Tongue (tissue), 3 donors: ENCODE measurements at places on chromosomes 3 and 15. TPM values are rescaled to one million over a fixed set of nuclear protein-coding genes. Genes with fewer than 3 reads are reported as not detected.

GRCh38 chr3:19046440-19046839, 101.9 kb upstream of the KCNH8 start:
- DNase-seq: no peak

DNA sequence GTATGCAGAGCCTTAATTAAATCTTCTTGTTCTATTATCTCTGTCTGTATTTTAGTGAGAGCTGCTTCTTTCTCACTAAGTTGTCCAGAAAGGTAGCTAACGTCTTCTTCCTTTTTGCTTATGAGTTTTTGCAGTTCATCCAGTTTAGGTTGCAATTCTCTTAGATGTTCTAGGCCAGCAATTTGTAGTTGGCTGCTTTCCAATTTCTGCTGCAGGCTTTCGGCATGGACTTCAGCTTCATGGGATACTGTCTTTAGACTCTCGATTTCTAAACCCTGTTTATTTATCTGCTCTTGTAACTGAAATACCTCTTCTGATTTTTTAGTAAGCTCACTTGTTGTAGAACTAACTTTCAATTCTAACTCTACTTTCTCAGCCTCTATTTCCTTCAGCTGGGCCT, 35.5 kb upstream of the HCLS1 start:
- peak; percentile 14 for DNase-seq

- no peak for DNase-seq
These were observed 41.6 kb upstream of the DUSP7 start for GRCh38 chr3:52097851-52098507.

GRCh38 chr3:112333002-112333380, at the start of gene CD200:
TSS of gene CD200 (plus strand) at chr3:112333156. CDS start at chr3:112333213, 57 bp downstream.
- peak; percentile 84 for DNase-seq

DNA sequence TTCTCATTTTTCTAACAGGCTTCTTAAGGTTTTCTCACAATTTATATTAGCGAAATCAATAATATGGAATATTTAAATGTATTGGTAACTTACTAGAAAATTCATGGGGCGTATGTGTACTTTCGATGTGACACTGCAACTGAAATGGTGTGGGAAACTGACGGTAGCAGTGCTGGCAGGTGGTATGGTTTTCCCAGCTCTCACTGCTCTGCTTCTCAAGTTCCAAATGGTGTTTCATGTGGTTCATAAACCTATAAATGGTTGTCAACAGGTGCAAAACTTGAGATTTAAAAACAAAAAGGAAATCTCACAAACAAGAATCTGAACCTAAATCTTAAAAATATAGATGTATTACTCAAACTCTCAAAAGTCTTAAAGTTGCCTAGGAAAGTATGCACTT, 54.7 kb downstream of the ZNF280D start:
- peak; percentile 10 for DNase-seq

DNA sequence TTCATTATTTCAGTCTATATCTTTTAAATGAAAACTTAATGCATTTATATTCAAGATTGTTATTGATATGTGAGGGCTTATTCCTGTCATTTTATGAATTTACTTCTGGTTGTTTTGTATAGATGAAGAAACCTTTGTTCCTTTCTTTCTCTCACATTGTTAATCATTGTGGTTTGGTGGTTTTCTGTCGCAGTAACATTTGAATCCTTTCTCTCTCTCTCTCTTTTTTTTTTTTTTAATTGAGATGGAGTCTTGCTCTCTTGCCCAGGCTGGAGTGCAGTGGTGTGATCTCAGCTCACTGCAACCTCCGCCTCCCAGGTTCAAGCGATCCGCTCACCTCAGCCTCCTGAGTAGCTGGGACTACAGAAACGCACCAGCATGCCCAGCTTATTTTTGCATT, 22.1 kb downstream of the AGBL1 start:
- no peak for DNase-seq

DNA sequence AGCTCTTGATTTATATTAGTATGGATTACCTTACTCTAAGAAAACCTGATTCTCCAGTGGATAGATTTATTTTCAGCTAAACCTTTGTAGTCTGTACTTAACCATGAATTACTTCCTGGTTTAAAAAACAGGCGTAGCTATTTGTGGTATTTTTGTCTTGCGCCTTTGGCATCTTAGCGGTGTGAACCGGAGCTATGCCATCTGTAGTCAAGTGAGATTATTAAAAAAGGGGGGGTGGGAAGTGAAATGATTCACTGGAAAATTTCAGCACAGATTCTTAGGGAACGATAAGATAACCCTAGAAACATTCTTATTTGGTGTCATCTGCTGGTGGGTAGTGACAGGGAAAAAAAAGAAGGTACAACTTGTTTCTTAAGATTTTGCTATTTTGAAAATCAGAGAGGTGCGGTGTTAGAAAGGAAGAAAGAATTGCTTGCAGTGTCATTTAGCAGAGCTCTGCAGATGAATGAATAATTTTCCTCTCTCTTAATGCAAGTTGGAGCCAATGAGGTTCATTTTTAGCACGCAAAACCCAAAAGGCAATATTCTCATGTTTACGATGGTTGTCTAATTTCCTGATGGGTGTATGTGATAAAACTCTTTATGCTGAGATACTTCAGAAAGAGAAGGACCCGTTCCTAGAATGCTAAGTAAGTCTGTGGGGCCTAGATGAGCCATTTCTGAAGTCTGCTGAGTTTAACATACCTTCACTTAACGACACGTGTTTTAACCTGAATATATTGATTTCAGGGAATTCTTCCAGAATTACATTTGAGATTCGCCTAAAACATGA, 44.0 kb downstream of the PSMD6 start:
- no peak for DNase-seq

- DNase-seq: peak; percentile 93
These were observed 24.8 kb downstream of the GABRA5 start for GRCh38 chr15:26891448-26892181.

GRCh38 chr3:71228156-71228866, 355.2 kb downstream of the FOXP1 start:
- no peak for DNase-seq

GRCh38 chr3:130800829-130801228, 54.2 kb upstream of the PIK3R4 start:
- DNase-seq: no peak

DNA sequence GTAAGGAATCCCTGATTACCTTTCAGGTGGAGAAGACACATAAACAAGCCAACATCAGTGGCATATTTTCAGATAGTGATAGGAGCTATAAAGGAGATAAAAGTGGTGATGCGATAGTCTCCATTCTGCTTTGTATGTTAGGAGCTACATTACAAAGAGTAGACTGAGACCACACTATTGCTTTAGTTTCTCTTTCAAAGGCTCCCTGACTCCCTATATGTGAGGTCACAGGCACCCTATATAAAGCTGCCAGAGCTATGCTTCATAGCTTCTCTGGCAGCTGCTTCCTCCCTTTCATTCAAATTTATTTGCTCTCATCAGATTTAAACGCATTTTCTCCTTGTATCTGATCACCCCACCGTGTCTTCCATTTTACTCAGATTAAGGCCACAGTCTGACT, 466.6 kb downstream of the IL5RA start:
- no peak for DNase-seq

GRCh38 chr15:62739507-62739906, 303.0 kb upstream of the TPM1 start:
- no peak for DNase-seq

- peak; percentile 13 for DNase-seq
These were observed 15.1 kb downstream of the AVEN start for GRCh38 chr15:34023907-34024306.

- DNase-seq: peak; percentile 56
These were observed 148.4 kb downstream of the TIGIT start for GRCh38 chr3:114442246-114442645.

DNA sequence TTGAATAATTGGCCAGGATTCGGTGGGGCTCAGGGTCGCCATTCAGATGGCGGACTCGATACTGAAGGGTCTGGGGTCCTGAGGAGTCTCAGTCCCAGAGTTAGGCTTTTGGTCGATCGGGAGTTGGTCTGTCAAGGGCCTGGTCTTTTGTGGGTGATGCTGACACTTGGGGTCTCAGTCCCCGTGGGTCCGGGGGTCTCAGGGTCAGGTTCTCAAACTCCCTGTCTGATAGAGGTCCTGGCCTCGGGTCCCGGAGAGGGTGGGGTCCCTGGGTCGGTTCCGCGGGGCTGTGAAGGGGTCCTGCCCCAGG, 467 bp downstream of the NCKIPSD start:
- no peak for DNase-seq

GRCh38 chr3:53665608-53666425, 171.4 kb downstream of the CACNA1D start:
- DNase-seq: no peak

DNA sequence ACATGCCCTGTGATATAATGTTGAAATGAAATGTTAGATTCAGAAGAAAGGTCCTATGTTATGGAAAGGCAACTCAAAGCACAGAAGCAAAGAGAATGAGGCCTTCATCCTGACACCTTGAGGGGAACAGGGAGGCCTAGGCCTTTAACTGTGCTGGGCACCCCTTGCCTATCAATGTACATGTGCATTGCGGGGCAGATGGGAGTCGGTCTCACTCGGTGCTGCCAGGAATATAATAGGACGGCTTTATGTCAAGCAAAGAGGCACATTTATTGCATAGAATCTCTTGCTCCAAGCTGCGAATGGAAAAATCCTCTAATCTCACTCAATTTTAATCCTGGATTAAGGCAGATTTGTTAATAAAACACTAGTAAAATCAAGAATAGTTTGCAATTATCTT, 301.0 kb upstream of the SOX14 start:
- no peak for DNase-seq

DNA sequence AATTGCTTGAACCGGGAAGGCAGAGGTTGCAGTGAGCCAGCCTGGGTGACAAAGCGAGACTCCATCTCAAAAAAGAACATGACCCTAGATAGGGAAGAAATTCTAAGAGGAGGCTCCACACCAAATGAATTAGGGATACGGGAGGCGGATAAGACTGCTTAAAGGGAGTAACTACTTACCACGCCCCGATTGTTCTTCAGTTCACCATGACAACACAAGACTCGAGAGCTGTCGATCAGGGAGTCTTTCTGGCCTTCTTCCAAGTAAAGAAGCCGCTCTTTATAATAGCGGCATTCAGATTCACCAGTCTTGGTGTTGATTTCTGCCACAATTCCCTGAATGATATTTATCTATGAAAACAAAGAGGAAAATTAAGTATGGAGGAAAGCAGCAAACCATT, 53.9 kb upstream of the TASOR start:
- DNase-seq: peak; percentile 5

- no peak for DNase-seq
These were observed 954.2 kb downstream of the CADM2 start for GRCh38 chr3:85912980-85913379.

- no peak for DNase-seq
These were observed 134.4 kb upstream of the KCNH8 start for GRCh38 chr3:19013879-19014278.

DNA sequence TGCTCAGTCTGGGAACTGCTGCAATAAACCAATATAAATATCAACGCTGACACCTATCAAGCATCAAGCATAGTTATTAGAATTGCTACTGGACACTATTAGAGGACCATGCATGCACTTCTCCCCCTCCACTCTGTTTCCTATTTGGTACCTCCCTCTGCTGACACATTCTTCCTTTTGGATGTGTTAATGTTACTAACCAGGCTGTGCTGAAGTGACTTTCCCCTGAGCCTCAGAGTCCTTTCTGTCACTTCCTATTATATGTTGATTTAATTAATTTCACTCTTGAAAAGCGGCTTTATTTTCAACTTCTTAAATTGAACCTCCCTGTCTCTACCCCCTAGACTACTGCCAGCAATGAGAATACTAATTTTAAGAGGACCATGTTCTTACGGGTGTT, 379.1 kb downstream of the MCTP2 start:
- DNase-seq: no peak

DNA sequence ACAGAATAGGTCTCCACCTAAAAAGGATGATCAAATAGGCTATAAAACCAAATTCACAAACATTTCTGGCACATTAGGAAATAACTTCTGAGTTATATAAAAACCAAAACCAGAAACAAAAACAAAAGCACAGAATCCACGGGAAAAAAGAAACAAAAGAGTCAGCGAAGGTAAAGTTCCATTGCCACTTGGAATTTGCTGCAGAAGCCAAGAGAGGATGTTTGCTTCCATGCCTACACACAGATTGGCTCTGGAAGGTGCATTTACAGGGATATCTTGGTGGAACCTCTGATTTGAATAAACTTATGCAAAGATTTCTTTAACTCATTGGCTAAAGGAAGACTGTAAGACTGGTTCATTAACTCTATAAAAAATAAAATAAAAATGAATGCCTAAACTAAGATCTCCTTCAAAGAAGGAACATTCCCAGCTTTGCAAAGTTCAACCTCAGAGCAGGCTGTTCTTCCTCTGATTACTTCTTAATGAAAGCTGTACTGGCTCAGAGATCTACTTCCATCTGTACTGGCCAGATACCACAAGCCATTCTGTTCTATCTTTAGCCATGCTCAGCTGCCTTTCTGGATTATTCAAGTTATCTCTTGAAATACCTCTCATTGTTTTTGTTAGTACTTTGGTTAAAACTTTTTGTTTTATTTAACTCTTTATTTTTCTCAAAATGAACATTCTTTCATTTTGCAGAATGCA, 537.5 kb upstream of the CCDC54 start:
- DNase-seq: peak; percentile 46

DNA sequence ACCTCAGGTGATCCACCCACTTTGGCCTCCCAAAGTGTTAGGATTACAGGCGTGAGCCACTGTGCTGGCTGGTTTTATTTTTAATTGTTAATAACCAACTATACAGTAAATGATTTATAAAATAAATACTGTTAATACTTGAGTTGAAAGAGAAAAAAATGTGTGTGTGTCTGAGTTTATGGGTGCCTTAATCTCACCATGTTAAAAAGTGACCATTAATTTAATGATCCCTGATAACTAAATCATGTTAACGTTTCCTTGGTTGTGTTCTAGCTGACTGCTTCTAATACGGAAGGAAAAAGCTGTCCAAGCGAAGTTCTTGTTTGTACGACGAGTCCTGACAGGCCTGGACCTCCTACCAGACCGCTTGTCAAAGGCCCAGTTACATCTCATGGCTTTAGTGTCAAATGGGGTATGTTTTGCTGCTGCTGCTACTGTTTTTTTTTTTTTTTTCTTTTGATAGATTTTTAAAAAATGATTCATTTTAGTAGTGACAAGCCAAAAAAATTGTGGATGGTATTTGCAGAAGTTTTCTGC, 113.5 kb downstream of the GHSR start:
- no peak for DNase-seq

DNA sequence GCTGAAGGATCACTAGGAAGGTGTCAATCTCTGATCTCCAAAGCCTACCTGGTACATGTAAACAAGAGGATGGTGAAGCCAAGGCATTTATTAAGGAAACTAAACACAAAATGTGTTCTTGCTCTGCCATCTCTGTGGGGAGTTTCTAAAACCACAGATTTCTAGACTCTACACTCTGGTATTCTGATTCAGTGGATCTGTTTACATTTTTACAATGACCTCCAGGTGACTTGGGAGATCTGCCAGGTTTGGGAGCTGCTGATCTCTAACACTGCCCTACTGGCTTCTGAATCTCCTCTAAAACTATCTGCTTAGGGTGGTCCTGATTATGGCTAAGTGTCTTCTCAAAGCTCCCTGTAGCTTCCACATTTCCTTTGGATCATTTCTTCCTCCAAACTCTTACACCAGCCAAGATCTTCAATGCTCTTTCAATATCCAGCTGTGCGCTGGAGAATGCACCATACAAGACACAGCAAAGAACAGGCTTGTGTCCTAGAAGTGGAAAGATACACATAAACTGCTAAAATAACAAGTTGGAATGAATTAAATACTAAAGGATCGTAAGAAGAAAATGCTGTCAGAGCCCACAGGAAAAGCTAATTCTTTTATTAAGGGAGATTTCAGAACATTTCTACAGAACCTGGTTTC, 72.7 kb downstream of the GREM1 start:
- no peak for DNase-seq

SLC6A1 gene
- total RNA-seq: 3.1 TPM

CPNE9 gene
- not detected for total RNA-seq

TTC21A gene
- total RNA-seq: 2.8 TPM

KCNMB2 gene
- 6.2 TPM for total RNA-seq

PLSCR2 gene
- total RNA-seq: not detected

HACD2 gene
- total RNA-seq: 23.5 TPM

LRRC49 gene
- total RNA-seq: 18.5 TPM
